ENCODE measurements at places on chromosomes 16 and 17. TPM values are rescaled to one million over a fixed set of nuclear protein-coding genes. Genes with fewer than 3 reads are reported as not detected.

DNA sequence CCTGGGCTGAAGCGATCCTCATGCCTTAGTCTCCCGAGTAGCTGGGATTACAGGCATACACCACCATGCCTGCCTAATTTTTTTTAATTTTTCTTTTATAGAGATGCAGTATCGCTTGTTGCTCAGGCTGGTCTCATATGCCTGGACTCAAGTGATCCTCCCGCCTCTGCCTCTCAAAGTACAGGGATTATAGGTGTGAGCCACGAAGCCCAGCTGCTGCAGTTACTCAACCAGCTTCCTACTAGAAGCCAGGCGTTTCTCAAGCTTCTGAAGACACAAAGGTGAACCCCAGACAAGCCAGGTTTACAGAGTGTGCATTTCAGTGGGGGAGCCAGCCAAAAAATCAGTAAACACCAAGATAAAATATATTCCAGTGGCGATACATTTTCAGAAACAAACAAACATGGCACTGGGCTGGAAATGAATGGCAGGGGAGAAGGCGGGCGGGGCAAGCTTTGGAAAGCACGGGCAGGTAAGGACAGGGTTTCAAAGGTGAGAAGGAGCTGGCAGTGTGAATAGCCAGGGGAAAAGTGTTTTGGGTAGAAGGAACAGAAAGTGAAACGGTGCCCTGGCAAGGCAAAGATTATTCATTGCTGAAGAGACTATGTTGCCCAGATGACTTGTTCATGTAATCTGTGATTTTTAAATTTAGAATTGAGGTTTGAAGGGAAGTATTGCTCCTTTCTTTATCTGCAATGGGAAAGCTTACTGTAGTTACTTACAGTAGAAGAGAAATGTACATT lies 471.1 kb downstream of the WWOX start:
- DNase-seq: no peak

DNA sequence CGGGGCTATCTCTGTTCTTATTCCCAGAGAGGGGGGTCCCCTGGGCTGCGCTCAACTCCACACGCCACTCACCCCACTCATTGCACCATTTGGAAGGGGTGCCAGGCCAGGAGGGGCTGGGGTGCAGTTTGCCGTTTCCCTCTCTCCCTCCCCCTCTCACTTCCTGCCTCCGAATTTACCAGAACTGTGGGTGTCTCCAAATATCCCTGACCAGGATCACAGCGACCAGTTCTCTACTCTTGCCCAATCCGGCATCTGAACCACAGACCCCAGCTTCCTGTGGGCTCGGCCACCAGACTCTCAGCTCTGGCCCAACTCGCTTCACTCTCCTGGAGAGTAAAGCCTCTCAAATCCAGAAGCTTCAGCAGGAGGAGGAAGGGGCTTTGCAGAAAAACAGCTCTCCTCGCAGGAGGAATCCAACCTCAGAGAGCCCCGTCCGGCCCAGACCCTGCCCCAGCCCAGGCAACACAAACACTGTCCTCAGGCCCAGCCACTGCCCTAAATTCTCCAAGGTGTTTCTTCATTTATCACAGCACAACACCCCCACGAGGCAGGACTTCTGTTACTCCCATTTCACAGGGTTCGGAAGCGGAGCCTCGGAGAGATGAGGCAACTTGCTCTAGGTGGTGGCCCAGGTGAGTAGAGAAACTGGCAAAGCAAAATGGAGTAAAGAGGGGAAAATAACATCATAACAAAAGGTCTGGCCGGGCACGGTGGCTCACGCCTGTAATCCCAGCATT lies 423 bp upstream of the ASGR2 start:
- DNase-seq: no peak

- no peak for DNase-seq
Observed at GRCh38 chr17:48052956-48053757, 5.0 kb downstream of the NFE2L1 start.

GRCh38 chr17:39252788-39253460 lies 27.2 kb upstream of the STAC2 start:
- DNase-seq: no peak

The TNFRSF12A gene
- 45.5 TPM for total RNA-seq

The CRISPLD2 gene
- 83.0 TPM for total RNA-seq

DNA sequence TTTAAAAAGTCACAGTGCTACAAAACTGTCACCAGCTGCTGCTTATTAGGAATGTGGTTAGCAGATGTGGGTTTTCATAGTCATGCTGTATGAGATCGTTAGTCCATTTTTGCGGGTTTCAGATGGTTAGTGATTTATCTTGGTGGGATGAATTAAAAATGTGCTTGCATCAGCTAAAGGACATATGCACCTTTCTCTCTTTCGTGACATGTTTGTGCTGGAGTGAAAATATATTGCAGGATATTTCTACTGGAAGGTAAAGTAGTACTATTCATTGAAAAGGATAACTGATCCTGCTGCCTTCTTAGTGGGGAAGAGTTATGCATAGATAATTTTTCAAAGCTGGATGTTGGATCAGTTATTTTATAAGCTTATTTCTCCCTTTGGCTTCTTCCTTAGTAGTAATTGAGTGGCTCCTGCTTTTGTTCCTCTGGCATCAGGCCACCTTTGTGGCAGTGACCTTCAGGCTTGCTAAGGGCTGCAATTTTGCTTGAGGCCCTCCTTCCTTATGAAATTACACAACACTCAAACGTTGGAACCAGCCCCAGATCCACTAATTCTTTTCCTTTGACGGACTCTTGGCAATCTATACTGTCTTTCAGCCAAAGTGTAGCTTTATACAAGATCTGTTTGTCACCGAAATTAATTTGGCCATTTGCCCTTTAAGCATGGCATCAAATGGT lies 7.5 kb upstream of the SNTB2 start:
- no peak for DNase-seq

GRCh38 chr17:82415786-82416185 lies 2.4 kb upstream of the HEXD start:
- DNase-seq: no peak

DNA sequence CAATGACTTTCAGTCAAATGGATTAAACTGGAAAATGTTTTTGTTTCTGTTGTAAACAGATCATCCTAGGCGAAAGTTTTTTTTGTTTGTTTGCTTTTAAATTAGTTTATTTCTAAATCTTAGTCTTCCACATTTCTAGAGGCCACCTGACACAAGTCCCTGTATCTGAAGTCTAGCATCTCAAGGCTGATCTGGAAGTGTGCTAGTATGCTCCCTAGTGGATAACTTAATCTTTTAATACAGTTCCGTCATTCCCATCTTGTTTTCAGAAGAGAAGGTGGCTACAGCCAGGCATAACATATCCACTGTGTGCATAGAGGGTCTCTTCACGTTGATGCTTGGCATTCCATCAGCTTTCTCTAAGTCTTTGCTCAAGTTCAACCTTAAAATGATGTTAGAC lies 7.6 kb downstream of the IFT20 start:
- no peak for DNase-seq

The MYH8 gene
- not detected for total RNA-seq

DNA sequence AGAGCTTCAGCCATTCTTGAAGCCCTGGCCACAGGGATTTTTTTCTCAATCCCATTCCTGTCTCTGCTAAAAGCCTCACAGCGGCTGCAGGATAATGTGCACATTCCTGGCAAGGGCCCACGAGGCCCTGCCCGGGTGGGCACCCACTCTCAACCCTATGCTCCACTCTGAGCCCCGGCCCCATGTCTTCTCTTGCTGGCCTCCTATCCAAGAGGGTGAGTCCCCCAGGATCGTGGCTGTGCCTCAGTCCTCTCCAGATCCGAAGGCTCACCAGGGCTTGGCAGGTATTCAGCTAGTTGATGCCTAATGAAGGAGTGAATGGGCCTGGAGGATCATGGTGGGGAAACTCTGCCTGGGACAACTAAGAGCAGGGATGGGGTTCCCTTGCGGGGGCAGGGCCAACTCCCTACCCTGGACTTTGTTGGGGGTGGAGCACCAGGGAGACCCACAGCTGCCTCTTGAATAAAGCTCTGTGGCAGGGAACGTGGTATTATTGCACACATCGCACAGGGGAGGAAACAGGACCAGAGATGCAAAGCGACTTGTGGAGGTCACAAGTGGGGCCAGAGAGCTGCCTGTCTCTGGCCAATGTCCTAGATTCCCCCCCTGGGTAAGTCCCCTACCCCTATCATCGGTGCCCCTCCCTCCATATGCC lies 5.4 kb downstream of the ARHGAP27 start:
- no peak for DNase-seq

DNA sequence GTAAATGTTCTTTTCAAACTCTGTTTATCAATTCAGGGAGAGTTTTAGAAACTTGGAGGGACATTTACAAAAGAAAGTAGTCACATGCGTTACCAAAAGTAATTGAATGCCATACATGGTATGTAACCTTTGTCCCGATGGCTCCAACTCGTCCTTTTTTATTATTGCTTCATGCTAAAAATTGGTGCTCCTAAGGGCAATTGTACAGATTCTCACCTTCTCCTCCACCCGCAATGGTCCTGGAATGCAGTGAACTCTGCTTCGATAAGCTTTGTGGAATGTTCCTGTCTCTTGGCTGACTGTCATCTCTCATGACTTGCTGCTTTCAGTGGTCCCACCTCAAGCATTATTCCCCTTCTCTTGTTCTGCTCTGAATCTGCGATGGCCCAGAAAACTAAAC lies 20.9 kb downstream of the GNAO1 start:
- DNase-seq: no peak

- no peak for DNase-seq
Observed at GRCh38 chr16:73921295-73921694, 375.3 kb upstream of the PSMD7 start.

GRCh38 chr17:16349431-16349830 lies 3.8 kb downstream of the CENPV start:
- DNase-seq: no peak

- no peak for DNase-seq
Observed at GRCh38 chr16:88580371-88580770, 10.2 kb downstream of the ZC3H18 start.

DNA sequence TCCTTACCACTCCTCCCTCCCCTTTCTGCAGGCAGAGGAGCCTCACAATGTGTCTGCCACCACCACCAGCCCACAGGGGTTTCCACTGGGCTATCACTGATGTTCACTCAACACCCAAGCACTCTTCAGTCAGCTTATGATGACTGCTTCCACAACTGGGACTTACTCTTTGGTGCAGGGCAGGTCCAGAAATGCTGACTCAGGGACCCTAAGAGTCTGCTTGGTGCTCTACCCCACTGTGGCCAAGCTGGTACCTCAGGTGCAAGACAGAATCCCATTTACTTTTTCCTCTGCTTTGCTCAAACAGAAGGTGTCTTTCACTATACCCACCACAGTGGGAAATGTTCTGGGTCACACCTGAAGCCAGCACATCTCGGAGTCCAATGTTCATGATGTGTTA lies 40.1 kb downstream of the ZNF267 start:
- DNase-seq: no peak

GRCh38 chr17:63834431-63835166 lies 7.1 kb upstream of the FTSJ3 start:
- no peak for DNase-seq

DNA sequence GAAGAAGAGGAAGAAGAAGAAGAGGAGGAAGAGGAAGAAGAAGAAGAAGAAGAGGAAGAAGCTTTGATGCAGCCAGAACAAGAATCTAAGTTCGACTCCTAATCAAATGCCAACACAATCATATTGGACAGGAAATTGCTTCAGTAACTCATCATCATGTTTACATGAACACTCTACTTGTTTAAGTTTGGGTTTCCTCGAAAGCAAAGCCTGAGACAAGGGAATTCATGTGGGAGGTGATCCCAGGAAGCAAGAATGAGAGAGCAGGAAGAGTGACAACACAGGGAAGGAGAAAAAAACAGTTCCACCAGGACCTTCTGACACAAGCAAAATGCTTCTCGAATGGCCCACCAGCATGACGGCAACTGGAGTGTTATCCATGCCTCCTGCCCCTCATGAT lies 279.0 kb downstream of the PMP22 start:
- DNase-seq: no peak

The ZNF423 gene
- total RNA-seq: 19.8 TPM

GRCh38 chr16:7025616-7026190 lies 306.9 kb upstream of the RBFOX1 start:
- DNase-seq: peak; percentile 71

GRCh38 chr17:2683912-2684311 lies 27.7 kb downstream of the CLUH start:
- no peak for DNase-seq

- DNase-seq: no peak
Observed at GRCh38 chr17:77314601-77315000, 173.8 kb downstream of the SEC14L1 start.

DNA sequence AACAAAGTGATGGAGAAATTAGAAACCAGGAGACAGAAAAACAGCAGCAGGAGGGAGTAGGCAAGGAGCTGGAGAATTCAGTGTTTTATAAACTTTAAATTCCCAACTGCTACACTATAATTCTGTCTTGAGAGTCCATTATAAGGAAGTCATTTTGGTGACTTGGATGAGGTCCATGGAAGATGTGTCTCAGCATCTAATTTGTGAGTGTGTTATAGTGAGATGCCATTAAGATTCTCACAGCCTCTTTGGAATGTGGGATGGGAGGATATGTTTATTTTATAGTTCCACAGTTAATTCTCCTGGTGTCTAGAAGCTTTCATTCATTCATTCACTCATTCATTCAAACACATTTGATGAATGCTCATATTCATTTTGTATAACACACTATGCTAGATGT lies 206.0 kb upstream of the MYOCD start:
- DNase-seq: no peak

The MFSD6L gene
- total RNA-seq: 4.0 TPM

The ARL5C gene
- total RNA-seq: not detected

- no peak for DNase-seq
Observed at GRCh38 chr16:72824027-72824426, 223.9 kb downstream of the ZFHX3 start.

GRCh38 chr16:75443298-75443697 lies 10.0 kb upstream of the CFDP1 start:
- DNase-seq: no peak

DNA sequence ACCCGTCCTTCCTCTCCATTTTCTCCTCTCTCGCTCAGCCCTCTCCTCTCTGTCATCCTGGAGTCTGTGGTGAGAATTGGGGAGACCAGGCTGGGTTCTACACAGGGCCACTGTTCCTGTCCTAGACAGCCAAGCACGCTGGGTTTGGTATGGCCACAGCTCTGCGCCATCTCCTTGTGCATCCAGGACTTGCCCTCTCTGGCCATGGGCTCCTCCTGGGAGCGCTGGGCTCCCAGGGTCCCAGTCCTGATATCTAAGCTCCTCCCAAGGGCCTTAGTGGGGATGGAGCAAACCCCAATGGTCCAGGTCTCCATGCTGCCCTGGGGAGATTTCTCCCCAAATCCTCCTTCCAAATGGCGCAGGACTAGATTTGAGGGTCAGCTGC lies 27.2 kb upstream of the ITGA3 start:
- DNase-seq: no peak

The CHTF8 gene
- 96.7 TPM for total RNA-seq

DNA sequence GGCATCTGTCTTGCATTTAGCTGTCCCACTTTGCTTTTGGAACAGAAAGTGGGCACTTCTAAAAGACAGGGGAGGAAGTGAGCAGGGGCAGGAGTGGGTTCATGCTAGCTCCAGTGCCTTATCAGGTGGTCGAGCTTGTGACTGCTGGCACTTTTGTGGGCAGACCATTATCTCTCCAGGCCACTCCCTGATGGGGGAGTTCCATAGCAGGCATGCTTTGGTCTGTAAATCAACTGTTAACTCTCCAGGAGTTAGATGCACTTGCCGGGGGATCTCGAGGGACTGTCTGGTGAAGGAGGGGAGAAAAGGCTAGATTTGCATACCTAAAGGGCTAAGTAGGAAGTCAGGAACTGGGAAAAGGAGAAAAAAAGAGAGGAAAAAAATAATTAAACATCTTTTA lies 9.3 kb upstream of the CARD14 start:
- DNase-seq: no peak

- DNase-seq: peak; percentile 40
Observed at GRCh38 chr16:70437017-70437581, 1.8 kb downstream of the ST3GAL2 start.

GRCh38 chr17:80886641-80887573 lies 104.7 kb upstream of the CHMP6 start:
- DNase-seq: no peak

GRCh38 chr16:1413684-1414531 lies 596 bp downstream of the UNKL start:
- DNase-seq: no peak

All from mesothelial cell of epicardium (in vitro differentiated cells).